ENCODE measurements at places on chromosomes 2 and 18. TPM values are rescaled to one million over a fixed set of nuclear protein-coding genes. Genes with fewer than 3 reads are reported as not detected.

The IL36B gene
- not detected for total RNA-seq

The EGR4 gene
- total RNA-seq: not detected

GRCh38 chr18:79399275-79400081 lies 3.7 kb downstream of the NFATC1 start:
- peak; percentile 88 for DNase-seq

- DNase-seq: no peak
Observed at GRCh38 chr2:120829633-120830025, 94.0 kb downstream of the GLI2 start.

The UGT1A10 gene
- not detected for total RNA-seq

The DOK6 gene
- total RNA-seq: 2.9 TPM

The GAL3ST2 gene
- not detected for total RNA-seq

- DNase-seq: no peak
Observed at GRCh38 chr18:67540559-67540958, 24.0 kb upstream of the DSEL start.

GRCh38 chr2:40363631-40364030 lies 88.3 kb downstream of the SLC8A1 start:
- peak; percentile 36 for DNase-seq

Measured in left lung (tissue), 14 donors.